ENCODE measurements at places on chromosomes 3 and 15.

DNA sequence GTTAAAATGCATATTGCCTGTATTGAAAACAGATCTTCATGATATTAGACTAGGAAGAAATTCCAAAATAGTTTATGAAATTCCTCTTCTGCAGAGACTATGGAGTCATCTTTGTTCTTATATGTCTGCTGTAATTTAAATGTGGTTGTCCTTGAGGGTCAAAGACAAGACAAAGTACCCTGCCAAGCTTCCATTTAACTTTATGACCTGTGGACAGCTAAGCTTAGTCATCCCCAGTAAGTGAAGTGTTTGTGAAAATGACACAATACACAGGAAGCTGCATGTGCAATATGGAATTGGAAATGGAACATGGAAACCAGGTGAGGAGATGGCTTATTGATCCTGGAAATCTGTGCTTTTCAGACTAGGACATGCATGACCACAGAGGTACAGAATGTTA is 68.5 kb upstream of the GBE1 start:
- DNase-seq: no peak

DNA sequence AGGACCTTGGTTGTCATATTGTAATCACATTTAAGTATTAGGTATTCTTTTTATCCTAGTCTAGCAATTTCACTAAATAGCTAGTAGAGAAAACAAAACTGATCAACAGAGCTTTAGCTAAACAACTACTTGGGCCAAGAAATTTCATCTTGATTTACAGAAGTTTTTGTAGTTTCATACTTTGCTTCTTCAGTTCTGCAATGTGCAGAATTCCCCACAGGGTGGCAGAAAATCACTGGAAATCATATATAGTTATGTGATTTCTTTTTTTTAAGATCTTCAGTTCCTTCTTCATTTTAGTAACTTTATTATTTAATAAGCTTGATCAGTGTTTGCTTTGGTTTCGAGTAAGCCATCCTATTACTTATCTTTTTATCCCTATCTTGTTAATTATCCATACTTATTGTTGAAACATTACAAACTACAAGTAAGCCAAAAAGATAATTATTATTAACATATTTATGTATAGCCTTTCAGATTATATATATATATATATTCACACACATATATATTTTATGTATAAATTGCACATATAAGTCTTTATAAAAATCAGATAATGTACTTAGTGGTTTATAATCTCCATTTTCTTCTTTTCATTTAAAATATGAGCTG is 2.2 kb upstream of the BNIP2 start:
- DNase-seq: no peak

GRCh38 chr15:47674586-47675232 is 42.6 kb upstream of the SEMA6D start:
- DNase-seq: no peak

DNA sequence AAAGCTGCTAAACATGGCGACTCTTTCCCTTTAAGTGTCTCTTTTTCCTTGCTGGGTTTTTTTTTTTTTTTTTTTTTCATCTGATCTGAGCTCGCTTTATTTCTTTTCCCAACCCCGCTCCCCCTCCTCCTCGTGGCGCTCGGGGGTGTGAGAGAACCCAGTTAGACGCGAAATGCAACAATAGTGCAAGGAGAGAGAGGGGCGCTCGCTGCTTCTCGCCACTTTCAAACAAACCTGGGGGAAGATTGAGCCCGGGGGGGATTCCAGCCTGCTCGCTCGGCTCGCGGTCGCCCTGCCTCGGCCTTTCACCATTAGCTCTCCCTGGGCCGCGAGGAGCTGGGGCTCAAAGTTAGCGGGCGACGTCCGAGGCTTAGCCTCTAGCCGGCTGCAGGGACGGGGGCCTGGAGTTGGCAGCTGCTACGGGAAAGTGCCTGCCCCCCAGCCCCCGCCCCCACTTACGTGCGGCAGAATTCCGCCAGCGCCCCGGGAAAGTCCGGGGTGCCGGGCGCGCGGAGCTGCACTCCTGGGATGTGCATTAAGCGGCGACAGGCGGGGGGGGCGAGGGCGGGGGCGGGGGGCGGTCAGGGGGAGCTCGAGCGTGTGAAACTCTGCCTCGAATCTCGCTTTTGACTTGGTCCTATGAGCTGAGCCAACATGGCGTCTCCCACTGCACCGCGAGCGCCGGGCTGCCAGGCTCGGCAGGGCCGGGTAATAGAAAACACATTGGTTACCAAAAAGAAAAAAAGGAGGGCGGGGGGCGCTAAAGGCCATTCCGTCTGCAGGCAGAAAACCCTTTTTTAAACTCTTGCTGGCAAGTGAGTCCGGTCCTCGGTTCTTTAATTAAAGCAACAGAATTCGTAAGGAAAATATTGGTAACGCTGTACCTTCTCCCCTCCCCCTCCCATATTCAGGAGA is 10.4 kb downstream of the NR2F2 start:
- DNase-seq: no peak

- no peak for DNase-seq
These were observed 43.8 kb upstream of the FBXL22 start for GRCh38 chr15:63553388-63553791.

GRCh38 chr3:168511428-168512014 is 415.8 kb upstream of the GOLIM4 start:
- DNase-seq: no peak

- no peak for DNase-seq
These were observed 124.9 kb downstream of the LPP start for GRCh38 chr3:188278717-188279324.

- DNase-seq: no peak
These were observed 995.9 kb upstream of the CFAP20DC start for GRCh38 chr3:60045686-60046085.

- DNase-seq: no peak
These were observed 95.7 kb downstream of the DLG1 start for GRCh38 chr3:197202694-197203093.

DNA sequence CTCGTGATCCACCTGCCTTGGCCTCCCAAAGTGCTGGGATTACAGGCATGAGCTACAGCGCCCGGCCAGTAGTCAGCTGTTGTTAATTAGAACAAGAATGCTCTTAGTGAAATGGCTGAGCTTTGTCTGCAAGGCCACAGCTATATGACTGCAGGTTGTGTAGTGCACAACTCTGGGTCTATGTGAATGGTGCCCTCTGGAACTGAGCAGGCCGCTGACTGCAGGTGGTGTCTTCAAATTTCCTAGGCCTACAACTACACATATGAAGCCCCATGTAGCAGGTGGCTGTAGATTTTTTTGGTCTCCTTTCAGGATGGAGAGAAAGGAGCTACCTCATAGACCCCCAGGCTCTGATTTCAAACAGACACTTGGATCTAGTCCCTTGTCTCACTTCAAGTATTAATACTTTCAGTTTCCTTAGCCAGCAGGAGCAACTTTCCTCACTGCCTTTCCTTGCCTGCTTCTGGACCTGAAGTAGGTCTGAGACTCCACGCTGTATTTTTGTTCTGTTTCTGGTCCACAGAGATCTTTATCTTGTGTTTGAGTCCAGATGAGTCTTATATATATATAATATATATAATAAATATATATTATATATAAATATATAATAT is 86.9 kb downstream of the C3orf80 start:
- DNase-seq: no peak

DNA sequence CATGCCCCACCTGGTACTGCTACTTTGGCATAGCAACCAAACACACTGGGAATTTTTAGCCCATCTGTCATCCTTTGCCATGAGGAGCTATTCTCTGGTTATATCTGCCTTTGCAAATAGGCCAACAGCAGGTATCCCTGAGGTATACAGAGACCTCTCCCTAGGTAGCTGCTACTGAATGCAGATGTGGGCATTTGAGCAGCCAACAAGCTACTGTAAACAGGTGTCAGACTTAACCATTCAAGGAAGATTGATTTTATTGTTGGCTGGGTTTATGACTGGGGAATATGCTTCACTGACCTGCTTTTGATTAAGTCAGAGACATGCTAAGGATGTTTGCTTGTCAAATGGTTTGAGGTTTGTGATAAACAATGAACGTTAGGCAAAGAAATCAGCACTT is 183.2 kb downstream of the OXSM start:
- no peak for DNase-seq

- DNase-seq: no peak
These were observed 998.6 kb upstream of the CFAP20DC start for GRCh38 chr3:60048447-60048848.

DNA sequence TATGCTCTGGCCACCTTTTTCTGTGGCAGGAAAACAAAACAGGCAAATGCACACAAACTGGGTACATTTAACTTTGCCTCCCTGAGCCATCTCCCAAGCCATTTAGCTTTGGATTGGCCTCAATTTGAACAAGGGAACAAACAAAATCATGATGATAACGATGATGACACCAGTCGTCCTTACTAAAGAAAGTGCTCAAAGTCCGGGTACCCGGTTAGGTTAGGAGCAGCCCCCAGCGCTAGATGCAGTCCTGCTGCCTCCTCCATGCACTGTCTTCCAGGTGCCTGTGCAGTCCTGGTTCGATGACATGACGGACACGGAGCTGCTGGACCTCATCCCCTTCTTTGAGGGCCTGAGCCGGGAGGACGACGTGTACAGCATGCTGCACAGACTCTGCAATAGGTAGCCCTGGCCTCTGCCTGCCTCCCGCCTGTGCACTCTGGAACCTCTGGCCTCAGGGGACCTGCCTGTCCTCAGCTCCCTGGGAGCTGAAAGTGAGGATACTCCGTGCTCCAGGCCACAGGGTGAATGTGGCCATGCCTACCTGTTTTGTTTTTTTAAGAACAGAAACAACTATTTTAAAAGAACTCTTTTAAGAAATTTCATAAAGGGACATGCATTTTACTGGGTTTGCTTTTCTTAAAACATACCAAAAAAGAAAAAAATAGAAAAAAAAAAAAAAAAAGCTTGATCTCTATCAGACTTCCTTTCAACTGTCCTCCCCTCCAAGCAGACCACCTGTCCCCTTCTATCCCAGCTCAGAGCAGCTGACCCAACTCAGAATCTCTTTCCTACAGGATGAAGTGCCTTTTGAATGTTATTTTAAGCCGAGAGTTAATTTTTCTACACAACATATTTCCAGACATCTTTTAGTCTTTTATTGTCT is 9.9 kb upstream of the VILL start:
- no peak for DNase-seq

DNA sequence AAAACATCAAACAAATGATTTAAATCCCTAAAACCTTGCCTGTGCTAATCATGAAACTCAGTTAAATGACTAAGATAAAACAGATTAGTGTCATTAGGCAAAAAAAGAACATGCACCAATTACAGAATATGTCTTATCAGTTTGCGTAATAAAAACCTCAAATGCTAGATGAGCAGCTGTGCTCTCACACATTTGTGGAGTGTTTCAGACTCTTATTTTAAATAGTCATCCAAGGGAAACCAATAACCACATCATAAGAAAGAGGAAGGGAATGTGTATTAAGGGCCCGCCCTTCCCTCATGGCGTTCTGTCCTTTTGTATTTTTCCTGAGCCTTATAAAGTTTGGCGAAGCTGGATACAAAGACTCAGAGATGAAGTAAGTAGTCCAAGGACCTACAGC is 6.6 kb downstream of the SAMMSON start:
- DNase-seq: no peak

DNA sequence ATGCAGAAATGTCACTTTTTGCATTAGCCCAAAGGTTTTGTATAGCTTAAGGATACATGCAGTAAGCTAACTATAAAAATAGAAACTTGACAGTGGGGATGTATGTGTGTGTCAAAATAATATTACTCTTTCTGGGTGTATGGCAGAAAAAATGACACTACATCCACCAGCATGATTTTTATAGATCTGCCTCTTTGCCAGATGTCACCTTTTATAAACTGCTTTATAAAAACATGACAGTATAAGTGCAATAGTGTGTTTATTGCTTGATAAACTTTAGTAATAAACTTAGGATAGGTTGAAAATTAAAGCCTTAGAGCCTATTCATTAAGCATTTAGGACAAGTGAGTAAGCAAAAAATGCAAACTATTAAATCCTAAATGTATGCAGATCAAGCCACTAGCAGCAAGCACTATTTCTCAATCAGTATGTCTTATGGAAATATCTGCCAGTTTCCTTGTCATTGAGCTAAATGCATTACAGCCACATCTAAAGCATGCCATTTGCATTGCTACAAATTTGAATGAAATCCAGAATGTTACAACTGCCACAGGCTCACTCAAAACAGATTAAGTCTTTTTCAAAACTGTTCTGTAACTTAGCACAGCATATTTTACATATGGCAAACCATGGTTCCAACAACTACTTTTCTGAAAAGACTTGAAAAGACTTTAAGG is 935.0 kb downstream of the FHIT start:
- no peak for DNase-seq

DNA sequence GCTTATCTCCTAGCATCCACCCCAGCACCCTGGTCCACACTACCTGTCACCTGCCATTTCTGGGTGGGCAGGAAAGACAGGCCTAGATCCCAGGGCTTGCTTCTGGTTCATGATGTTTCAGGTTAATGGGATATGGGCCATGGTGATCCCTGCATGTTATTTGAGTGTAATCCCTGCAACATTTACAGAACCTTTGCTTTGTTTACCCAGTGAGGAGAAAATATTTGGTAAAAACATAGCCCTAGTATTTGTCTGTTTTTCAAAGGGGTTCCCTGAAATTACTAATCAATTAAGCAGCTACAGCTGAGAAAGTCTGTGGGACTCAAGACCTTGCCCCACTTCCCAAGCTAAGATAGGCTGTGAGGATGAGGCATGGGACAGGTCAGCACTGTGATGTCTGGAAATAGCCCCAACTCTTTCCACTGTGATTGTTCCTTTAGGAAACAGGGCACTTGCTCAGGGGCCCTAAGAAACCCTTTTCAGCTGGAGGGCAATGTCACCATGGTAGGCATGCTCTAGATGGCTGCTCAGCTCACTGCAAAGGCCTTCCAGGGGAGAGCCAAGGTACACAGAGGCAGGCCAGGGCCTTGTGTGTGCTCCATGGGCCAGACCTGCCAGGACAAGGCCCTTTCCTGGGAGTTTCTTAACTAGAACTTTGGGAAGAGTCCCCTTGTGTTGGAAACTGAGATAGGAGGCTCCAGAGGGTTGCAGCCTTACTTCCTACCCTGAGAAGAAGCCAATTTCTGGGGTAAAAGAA is 11.1 kb downstream of the TRANK1 start:
- DNase-seq: no peak

DNA sequence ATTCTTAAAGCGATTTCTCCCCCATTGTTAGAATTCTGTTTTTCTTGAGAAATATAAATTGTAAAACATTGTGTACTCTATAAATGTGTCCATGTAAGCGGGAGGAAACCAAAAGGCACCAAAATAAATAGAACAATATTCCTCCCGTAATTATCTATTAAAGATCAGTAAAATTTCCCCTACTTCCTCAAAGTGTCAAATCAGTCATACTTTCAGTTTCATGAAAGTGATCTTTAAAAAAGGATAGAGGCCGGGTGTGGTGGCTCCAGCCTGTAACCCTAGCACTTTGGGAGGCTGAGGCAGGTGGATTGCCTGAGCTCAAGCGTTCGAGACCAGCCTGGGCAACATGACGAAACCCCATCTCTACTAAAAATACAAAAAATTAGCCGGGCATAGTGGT is 278.9 kb downstream of the MECOM start:
- DNase-seq: no peak

DNA sequence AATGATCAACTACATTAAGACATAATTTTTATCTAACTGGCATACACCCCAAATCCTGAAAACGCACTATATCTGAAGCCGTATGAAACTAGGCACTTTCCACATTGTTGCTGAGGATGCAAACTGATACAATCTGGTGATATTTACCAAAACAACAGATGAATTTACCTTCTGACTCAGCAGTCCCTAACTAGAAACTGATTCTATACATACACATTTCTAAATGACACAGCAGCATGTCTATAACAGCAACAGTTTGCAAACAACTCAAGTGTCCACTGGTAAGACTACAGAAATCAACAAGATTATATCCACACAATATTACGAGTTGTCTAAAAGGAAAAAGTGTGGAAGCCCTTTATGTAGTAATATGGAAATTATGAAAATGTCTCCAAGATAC is 22.9 kb downstream of the SECISBP2L start:
- DNase-seq: no peak

- DNase-seq: no peak
These were observed 20.8 kb downstream of the AKAP13 start for GRCh38 chr15:85401108-85401774.

Measured in activated T-helper 1 cell treated with anti-CD3 and anti-CD28 coated beads, Interleukin-2, amount 50 U/mL, for 16 hours (primary cell).